Cardiac fibroblast (primary cell): ENCODE measurements at places on chromosomes 16 and 17.

GRCh38 chr16:88020516-88020885, 69.3 kb downstream of the BANP start:
- no peak for DNase-seq

GRCh38 chr17:57601143-57601735, 143.9 kb downstream of the CCDC182 start:
- DNase-seq = no peak

DNA sequence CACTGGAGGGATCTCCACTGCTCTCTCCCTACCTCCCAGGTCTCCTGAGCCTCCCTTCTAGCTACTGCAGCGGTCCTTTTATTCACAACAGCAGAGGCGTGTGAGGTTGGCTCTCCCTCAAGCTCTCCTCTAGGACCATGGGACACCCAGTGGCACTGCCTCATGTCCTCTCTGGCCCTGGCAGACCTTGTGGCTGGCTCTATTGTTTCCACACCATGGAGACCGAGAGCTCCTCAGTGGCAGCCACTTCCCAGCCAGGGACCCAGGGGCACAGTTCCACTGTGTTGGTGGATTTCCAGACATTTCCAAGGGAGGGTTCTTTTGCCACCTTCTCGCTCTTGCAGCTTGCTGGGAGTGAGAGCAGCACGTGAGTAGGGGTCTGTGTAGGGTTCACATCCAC, 204.9 kb downstream of the AXIN2 start:
- no peak for DNase-seq

DNA sequence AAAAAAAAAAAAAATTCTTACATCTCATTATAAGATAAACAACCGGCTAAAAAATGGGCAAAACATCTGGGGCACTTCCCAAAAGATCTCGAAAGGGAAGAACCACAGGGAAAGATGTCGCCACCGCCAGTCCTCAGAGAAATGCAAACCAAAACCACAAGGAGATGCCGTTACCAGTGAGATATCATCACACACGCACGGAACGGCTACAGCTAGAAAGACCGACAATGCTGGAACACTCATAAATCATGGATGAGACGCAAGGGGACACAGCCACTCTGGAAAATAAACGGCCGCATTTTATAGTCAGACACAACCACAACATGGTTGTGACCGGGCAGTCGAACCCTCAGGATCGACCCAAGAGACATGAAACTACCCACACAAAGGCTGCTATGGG, 24.5 kb downstream of the WDR45B start:
- no peak for DNase-seq

- DNase-seq = peak; percentile 35
Observed at GRCh38 chr16:74034862-74035261, 261.8 kb upstream of the PSMD7 start.

GRCh38 chr16:86180780-86181179, 281.8 kb downstream of the IRF8 start:
- DNase-seq = no peak

DNA sequence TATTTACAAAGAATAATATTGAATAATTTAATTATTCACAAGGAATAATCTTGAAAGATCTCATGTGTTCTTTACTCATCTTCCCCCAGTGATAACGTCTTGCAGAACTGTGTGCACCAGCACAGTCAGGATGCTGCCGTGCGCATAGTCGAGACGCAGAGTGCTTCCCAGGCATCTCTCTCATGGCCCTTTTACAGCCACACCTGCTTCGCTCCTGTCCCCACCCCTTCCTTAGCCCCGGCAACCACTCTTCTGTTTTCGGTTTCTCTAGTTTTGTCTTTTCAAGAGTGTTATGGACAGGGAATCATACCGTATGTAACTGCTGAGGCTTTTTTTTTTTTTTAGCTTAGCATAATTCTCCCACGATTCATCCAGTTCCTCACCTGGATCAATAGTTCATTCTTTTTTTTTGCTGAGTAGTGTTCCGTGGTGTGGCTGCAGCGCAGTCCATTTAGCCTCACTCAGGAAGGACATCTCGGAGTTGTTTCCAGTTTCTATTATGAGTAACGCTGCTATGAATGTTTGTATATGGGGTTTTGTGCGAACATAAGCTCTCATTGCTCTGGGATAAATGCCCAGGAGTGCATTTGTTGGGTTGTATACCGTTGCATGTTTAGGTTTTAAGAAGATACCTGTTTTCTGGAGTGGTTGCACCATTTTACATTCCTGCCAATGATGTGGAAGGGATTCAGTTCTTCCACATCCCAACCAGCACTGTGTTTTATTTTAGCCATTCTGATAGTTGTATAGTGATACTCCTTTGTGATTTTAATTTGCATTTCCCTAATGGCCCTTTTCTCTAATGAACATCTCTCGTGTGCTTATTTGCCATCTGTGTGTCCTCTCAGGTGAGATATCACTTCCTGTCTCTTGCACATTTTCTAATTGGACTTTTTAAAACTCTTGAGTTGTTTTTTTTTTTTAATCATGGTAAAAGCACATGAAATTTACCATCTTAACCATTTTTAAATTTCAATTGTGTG, 47.6 kb downstream of the SEC14L1 start:
- no peak for DNase-seq

GRCh38 chr17:68356520-68356919, 65.2 kb downstream of the ARSG start:
- DNase-seq = no peak

GRCh38 chr17:49515196-49515770, 20.2 kb downstream of the NGFR start:
- peak; percentile 99 for DNase-seq

DNA sequence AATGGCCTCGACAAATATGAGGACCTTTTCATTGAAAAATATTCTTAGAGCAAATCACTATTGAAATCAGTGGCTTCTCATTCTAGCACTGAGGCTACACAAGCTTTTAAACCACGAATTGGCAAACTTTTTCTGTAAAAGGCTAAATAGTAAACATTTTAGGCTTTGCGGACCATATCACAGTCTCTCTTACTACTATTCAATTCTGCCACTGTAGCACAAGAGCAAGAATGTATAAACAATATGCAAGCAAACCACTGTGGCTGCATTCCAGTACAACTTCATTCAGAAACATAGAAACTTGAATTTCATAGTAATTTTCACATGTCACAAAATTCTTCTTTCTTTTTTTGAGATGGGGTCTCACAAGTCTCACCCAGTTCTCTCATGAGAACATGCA, 49.1 kb downstream of the PHLPP2 start:
- no peak for DNase-seq

GRCh38 chr17:58306131-58306951, 22.3 kb downstream of the TSPOAP1 start:
- no peak for DNase-seq

- DNase-seq = no peak
Observed at GRCh38 chr16:1153480-1154160, 714 bp downstream of the CACNA1H start.

- no peak for DNase-seq
Observed at GRCh38 chr17:66612993-66613392, 221.9 kb upstream of the CACNG5 start.

DNA sequence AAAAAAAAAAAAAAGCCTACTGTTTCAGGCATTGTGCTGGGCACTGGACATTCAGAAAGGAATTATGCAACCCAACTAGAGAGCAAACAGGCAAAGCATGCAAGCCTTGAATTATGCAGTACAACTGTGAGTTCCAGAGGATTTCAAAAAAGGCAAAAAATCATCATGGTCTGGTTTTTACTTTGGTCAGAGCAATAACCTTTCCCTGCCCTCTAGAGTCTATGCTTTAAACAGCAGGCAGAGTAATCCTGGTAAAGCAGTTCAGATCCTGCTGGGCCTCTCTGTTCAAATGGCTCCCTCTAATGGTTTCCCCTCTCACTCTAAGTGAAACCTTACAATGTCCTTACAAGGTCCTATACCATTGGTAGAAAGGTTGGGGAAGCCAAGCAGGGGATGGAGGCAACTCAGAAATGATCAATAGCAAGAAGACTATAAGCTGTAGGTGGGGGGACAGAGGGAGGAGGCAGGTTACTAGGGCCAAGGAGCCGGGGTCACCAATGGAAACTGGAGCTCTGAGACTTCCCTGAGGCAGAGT, 4.6 kb upstream of the TAF15 start:
- peak; percentile 97 for DNase-seq

DNA sequence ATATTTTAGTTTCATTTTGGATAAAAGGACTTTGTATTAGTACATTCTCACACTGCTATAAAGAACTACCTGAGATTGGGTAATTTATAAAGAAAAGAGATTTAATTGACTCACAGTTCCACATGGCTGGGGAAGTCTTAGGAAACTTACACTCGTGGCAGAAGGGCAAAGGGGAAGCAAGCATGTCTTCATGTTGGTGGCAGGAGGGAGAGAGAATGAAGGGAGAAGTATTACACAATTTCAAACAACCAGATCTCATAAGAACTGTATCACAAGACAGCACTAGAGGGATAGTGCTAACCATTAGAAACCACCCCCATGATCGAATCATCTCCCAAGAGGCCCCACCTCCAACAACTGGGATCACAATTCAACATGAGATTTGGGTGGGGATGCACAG, 142.9 kb downstream of the USP31 start:
- no peak for DNase-seq

DNA sequence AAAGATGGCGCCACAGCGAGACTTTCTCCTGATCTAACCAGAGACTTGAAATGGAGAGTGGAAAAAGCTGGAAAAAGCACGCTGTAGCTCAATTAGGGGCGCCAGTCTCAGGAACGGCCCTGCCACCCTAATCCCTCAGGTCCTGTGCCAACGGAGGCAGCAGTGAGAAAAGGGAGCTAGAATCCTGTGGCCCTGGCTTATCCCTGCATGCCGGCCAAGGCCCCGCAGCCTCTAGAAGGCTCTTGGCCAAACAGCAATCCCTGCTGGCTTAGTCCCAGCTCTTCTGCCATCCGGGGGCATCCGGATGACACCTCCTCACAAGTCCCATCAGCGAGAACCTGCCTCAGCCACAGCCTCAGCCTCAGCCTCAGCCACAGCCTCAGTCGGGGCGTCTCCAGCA, 69.8 kb downstream of the MRM3 start:
- no peak for DNase-seq

GRCh38 chr16:79092846-79093245, 507.7 kb downstream of the MAF start:
- DNase-seq = no peak

DNA sequence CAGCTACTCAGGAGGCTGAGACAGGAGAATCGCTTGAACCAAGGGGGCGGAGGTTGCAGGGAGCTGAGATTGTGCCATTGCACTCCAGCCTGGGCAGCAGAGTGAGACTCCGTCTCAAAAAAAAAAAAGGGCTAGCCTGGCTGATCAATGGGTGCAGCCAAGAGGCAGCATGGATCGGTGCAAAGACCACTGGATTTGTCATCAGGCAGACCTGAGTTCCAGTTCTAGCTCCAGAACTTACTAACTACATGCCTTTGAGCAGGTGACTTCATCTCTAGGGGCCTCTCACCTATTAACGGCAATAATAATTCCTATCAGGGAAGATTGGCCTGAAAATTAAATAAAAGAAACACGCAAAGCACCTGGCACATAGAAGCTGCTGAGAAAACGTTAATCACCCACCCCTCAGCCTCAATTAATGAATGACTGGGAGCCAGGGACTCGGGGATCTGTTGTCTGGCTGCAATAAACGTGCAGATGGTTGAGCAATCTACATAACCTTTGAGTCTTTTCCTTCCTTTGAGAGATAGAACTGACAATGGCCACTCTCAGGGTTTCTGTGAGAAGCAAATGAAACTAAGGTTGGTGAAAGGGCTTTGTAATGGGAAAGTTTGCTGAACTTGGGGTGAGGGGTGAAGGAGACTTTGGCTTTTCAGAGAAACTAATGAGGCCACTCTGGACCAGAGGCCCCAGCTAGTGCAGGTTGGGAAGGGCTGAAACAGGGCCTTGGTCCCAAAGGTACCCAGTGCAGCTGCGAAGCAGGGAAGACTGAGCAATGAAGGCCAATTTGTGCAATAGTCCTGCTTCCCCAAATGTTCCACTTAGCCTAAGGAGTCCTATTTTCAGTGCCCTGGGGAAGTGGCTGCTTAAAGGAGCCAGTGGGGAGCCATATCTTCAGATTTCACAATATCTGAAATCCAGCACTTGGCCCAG, 7.6 kb downstream of the SEZ6L2 start:
- no peak for DNase-seq

GRCh38 chr16:12229759-12230594, 253.4 kb downstream of the SNX29 start:
- DNase-seq = no peak

DNA sequence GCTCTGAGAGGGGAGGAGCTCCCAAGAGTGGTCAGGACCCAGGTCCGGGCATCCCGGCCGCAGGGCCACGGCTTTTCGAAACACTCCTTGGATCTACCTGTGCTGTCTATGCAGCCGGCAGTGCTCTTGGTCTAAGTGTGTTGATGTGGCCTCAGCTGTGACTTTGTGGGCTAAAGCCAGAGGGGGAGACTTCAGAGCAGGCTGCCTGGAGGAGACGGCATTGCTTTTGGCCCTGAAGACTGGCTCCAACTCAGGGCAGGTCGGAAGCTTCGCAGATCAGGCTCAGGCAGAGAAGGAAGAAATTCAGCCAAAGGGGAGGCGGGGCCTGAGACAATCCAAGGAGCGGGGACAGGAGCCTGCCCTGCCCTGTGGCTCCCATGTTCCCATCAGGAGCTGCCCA, 31.4 kb downstream of the PIEZO1 start:
- DNase-seq = no peak

DNA sequence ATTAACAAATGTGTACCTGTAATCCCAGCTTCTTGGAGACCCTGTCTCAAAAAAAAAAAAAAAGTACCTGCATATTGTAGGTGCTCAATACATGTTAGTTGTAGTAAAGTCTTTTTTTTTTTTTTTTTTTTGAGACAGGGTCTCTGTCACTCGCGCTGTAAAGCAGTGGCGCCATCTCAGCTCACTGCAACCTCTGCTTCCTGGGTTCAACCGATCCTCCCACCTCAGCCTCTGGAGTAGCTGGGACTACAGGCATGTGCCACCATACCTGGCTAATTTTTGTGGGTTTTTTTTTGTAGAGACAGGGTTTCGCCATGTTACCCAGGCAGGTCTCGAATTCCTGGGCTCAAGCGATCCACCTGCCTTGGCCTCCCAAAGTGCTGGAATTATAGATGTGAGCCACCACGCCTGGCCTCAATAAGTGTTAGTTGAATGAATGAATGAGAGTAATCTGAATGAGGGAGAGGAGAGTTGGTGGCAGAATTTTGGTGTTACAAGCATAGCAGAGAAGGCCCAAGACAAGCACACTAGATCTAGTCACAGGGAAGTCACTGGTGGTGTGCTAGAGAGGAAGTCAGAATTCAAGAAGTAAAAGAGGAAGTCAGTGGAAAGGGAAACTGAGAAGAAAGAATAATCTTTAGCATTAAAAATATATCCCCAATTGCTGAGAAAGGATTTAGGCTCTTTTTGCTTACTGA, 9.4 kb upstream of the MYL4 start:
- DNase-seq = no peak

- no peak for DNase-seq
Observed at GRCh38 chr16:88993946-88994600, 17.1 kb upstream of the CBFA2T3 start.

- DNase-seq = no peak
Observed at GRCh38 chr16:27362570-27363245, 39.3 kb upstream of the IL21R start.

- DNase-seq = no peak
Observed at GRCh38 chr16:81080233-81080632, 3.2 kb upstream of the C16orf46 start.
